Spleen (tissue), 13 donors: ENCODE measurements at places on chromosomes 5 and 9.
A peak's percentile ranks its signal among the peaks of the same experiment; 100 is the strongest.

DNA sequence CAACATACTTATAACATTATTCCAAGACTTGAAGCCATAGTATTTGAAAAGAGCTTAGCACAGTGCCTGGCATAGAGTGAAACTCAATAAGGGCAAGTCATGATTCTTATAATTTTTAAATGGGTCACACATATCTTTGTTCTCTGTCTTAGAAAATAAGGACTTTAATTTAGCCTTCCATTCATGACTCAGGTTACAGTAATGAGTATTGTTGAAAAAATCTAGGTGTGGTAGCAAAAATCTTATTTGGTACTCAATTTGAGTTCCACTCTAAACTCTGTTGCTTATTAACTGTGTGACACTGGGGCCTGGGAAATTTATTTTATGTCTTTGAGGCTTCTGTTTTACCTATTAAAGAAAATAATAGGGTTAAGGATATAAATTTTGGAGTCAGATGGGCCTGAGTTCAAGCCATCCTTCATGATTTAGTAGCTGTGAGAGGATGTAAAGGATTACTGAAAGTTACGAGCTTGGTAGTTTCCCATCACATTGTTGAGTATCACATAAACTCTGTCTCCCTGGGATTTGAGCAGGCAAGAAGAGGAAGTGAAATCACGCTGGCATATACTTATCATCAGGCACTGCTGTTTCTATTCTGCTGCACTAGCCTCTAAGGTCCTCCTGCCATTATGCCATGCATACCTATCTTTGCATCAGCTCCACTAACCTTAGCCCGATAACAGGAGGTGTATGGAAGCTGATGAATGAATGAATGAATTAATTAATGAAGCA is 1.5 kb downstream of the SPINK9 start:
- H3K4me1 ChIP-seq = no peaks in the 10 kb centered on the region
- H3K27ac ChIP-seq = no peak overlapping the region
- H3K36me3 ChIP-seq = no peaks in the 10 kb centered on the region
- no peak overlapping the region for H3K4me3 ChIP-seq

GRCh38 chr9:92325991-92326500 is 293 bp downstream of the CENPP start:
- peak overlapping the region; percentile 98 for H3K27ac ChIP-seq
- no peak for DNase-seq
- peaks cover 29% of the 10 kb centered on the region for H3K4me1 ChIP-seq
- peak overlapping the region; percentile 95 for H3K4me3 ChIP-seq
- H3K27me3 ChIP-seq = no peaks in the 10 kb centered on the region
- H3K36me3 ChIP-seq = peaks cover 24% of the 10 kb centered on the region

DNA sequence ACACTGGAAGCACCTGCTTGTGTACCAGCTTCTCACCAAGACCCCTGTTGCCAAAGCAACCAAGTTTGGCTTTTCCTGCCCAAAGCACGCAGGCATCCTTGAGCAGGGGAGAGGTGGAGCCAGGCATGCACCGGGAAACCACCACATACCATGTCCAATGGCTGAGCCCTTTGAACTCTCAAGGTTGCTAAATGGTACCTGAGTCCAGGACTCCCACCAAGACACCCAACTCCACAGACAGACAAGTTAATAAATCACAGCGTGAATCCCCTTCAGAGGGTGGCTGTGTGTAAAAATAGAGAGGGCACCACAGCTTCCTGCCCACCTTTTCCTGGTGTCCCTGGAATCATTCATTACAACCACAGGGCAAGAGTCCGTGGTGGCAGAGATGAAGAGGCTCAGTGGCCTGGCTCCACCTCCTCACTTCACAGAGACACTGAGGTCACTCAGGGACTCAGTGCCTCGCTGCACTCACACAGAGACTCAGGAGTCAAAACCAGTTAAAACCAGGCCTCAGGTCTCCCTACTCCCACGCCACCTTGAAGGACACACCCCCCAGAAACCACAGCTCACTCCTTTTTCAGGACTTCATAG is 143.7 kb downstream of the C5orf15 start:
- DNase-seq = no peak
- H3K36me3 ChIP-seq = no peaks in the 10 kb centered on the region
- peaks cover 6% of the 10 kb centered on the region for H3K4me1 ChIP-seq
- no peak overlapping the region for H3K27ac ChIP-seq
- H3K4me3 ChIP-seq = no peak overlapping the region
- no peaks in the 10 kb centered on the region for H3K27me3 ChIP-seq

- DNase-seq = no peak
- no peak overlapping the region for H3K4me3 ChIP-seq
- no peaks in the 10 kb centered on the region for H3K27me3 ChIP-seq
- H3K4me1 ChIP-seq = peaks cover 11% of the 10 kb centered on the region
Measured at GRCh38 chr5:40429258-40430100, 250.2 kb upstream of the PTGER4 start.

DNA sequence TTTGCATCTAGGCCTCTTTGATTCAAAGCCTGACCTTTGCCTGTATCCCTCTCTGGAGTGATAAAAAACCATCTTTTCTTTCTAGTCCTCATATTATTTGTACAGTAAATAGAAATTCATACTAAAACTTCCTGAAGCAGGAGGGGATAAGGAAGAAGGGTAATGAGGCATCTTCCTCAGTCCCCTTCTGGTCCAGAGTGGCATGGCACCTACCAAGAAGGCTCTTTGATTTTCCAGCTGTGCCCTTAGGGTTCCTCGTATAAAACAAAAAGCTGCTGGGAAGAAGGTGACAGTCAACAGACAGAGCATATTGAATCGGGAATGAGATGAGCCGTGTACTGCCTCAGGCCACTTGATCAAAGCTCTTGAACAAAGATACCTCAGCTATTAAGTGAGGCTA is 71.9 kb upstream of the SPDL1 start:
- no peaks in the 10 kb centered on the region for H3K27me3 ChIP-seq
- H3K4me3 ChIP-seq = no peak overlapping the region
- no peak for DNase-seq

- DNase-seq = no peak
- no peak overlapping the region for H3K27ac ChIP-seq
- no peak overlapping the region for H3K4me3 ChIP-seq
- no peaks in the 10 kb centered on the region for H3K27me3 ChIP-seq
- no peaks in the 10 kb centered on the region for H3K36me3 ChIP-seq
- peaks cover 2% of the 10 kb centered on the region for H3K4me1 ChIP-seq
Measured at GRCh38 chr5:40447438-40447837, 232.3 kb upstream of the PTGER4 start.

GRCh38 chr5:88698290-88698689 is 184.7 kb downstream of the MEF2C start:
- no peak overlapping the region for H3K4me3 ChIP-seq
- peaks cover 53% of the 10 kb centered on the region for H3K27me3 ChIP-seq
- no peaks in the 10 kb centered on the region for H3K36me3 ChIP-seq
- H3K27ac ChIP-seq = no peak overlapping the region
